ENCODE measurements at places on chromosomes 11 and 22.

GRCh38 chr11:94132152-94132558 is 3.5 kb downstream of the PANX1 start:
- DNase-seq: no peak

GRCh38 chr11:19644316-19644715 is 68.3 kb upstream of the NAV2 start:
- DNase-seq: no peak

GRCh38 chr22:22508274-22509176 is at the start of gene ZNF280B:
ZNF280B (minus strand) TSS chr22:22508742; CDS start chr22:22489398, 19,344 bp downstream.
- DNase-seq: no peak

GRCh38 chr11:75365711-75366181 is 14.3 kb upstream of the ARRB1 start:
- DNase-seq: no peak

DNA sequence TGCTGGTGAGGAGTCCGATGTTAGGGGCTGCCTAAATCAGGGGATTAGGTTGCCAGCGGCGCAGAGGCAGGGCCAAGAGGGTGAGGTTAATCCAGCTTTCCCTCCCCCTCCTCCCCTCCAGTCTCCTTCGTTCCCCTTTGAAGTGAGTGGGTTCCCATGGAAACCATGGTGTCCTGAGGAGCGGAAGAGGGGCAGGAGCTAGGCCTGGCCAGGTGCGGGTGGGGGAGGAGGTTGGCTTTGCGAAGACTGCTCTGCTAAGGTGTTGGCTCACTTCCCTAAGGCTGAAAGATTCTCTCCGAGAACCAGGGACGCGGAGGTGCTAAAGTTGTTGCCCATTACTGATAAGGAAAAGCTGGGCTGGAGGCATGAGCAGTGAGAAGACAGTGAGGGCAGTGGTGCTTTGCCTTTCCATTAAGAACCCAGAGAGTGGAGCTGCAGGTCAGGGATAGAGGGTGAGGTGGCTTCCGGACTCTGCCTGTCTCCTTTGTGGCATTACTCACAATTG is 124.6 kb downstream of the FEZ1 start:
- DNase-seq: no peak

- peak; percentile 64 for DNase-seq
Observed at GRCh38 chr11:2196970-2197770, 25.6 kb upstream of the TH start.

DNA sequence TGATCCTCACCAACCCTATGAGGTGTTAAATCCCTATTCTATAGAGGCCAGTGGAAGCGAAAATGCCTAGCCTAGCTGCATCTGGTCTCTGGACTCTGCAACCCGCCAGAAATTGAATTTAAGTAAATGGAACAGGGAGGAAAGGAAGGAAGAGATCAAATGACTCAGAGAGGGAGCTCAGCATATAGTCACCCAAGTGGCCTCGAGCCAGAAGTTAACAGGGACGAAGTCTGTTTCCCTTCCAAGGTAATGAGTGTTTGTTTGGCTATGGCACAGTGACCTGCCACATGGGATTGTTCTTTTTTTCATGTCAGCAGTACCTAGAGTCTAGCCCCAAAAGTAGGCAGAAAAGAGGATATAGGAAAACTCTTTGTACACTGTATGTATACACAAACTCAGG is 66.3 kb downstream of the PAK1 start:
- DNase-seq: no peak

- no peak for DNase-seq
Observed at GRCh38 chr22:33958741-33959140, 38.5 kb upstream of the LARGE1 start.

DNA sequence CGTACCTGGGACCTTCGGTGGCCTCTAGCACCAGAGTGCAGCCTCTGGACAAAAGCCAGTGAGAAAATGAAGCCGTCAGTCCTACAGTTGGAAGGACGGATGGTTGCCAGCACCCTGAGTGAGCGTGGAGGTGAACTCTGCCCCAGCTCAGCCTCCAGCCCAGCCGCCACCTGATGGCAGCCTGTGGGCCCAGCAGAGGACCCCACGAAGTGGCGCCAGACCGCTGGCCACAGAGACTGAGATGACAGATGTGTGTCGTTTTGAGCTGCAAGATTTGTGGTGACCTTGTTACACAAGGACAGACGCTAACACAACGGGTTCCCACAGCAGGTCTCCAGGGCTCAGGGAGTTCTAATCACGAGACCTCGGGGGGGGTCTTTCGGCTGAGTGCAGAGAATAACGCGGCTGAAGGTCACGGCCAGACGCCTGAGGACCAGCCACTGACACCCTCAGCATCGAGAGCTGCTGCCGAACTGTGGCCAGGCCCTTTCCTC is 75.0 kb downstream of the BRD1 start:
- no peak for DNase-seq

- no peak for DNase-seq
Observed at GRCh38 chr11:19729141-19729540, 16.5 kb downstream of the NAV2 start.

- no peak for DNase-seq
Observed at GRCh38 chr11:36865846-36866245, 267.8 kb upstream of the RAG2 start.

- no peak for DNase-seq
Observed at GRCh38 chr11:5705688-5706087, 16.1 kb downstream of the TRIM22 start.

DNA sequence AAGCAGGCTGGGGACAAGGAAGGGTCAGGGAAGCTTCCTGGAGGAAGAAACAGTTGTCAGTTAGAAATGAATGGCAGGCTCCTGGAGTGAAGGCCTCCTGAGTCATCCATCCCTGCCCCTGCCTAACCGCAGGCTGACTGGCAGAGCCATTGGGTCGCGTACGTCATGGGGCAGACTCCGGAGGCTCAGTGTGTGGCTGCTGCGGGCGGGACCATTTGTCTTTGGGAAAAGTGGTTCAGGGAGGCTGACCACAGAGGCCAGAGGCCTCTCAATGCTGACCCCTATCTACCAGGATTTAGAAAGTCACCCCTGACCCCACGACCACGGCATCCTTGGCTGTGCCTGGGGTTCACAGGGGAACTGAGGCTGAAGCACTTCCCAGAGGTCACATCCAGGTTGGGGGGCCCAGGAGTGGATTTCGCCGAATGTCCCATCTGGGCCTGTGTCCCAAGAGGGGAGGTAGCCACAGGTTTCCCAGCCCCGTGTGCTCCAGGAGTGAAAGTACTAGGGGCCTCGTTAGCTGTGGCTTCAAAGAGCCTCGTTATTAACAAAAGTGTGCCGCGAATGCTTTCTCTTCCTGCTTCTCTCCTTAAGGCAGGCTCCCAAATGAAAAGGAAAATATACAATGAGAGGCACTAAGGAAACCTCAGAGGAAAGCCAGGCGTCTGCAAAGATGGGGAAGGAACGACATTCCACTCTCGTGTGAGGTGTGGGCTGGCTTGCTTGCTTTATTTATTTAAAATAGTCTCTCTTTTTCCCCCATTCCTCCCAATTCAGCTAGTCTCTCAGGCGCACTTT is 58.9 kb downstream of the FLRT1 start:
- DNase-seq: no peak

- no peak for DNase-seq
Observed at GRCh38 chr11:72048766-72049460, 31.4 kb downstream of the NUMA1 start.

GRCh38 chr11:34250732-34251588 is 106.8 kb downstream of the ABTB2 start:
- no peak for DNase-seq

- no peak for DNase-seq
Observed at GRCh38 chr11:120338107-120338933, 2.1 kb downstream of the ARHGEF12 start.

- no peak for DNase-seq
Observed at GRCh38 chr11:119496469-119496868, 73.5 kb upstream of the THY1 start.

DNA sequence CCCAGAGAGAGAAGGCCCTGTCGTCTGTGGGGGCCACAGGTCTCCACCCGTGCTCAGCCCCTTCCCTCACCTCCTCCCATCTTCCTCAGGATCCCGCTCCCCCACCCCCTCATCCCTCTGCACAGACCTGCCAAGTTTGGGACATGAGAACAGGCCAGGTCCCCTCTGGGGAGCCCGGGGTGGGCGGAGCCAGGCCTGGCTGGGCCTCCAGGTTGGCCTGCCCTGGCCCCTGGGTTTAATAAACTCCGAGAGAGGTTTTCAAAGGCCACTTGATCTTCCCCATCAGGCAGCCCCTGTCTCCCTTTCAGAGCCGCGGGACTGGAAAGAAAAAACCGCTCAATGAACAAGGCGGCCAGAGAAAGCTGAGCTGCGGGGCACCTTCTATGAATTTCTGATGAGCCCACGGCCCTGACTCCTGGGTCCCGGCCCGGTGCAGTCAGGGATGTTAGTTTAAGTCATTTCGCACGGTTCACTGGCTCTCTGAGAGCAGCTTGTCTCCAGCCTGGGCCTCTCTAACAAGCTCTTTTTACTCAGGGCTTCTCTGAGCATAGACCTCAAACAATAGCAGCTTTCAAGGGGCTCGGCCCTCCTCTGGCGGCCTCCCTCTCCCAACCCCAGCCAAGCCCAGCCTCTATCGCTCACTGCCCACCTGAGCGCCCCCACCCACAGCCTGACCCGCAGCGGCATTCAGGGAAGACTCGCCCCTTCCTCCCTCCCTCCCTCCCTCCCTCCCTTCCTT is 64.8 kb downstream of the RPUSD4 start:
- no peak for DNase-seq

- no peak for DNase-seq
Observed at GRCh38 chr22:48851933-48852549, 975.6 kb downstream of the BRD1 start.

DNA sequence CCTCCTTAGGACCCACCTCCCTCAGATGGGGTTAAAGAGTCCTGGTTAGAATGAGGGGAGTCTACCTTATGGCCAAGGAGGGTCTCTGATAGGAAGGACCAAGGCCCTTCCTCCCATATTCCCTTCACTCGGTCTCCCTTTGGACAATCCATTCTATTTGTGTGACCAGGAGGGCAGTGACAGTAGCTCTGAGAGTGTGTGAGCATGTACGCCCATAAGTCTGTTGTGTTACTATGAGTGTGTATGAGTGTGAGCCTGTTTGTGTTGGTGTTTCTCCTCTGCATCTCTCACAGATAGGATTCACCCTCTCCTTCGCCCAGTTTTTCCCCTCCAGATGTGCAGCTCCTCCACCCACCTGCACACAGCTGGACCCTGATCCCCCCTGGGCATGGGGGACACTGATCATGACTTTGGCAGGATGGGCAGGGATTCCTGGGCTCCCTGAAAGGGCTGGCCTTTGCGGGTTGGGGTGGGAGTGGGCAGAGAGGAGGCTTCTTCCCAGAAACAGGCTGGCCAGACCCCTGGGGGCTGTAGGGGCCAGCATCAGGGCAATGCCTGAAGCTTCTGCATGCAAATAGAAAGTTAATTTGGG is 14.5 kb downstream of the PHLDB1 start:
- no peak for DNase-seq

GRCh38 chr11:71334191-71334590 is 81.8 kb upstream of the SHANK2 start:
- no peak for DNase-seq

GRCh38 chr11:104876324-104876723 is 21.9 kb downstream of the CASP12 start:
- peak; percentile 0 for DNase-seq

DNA sequence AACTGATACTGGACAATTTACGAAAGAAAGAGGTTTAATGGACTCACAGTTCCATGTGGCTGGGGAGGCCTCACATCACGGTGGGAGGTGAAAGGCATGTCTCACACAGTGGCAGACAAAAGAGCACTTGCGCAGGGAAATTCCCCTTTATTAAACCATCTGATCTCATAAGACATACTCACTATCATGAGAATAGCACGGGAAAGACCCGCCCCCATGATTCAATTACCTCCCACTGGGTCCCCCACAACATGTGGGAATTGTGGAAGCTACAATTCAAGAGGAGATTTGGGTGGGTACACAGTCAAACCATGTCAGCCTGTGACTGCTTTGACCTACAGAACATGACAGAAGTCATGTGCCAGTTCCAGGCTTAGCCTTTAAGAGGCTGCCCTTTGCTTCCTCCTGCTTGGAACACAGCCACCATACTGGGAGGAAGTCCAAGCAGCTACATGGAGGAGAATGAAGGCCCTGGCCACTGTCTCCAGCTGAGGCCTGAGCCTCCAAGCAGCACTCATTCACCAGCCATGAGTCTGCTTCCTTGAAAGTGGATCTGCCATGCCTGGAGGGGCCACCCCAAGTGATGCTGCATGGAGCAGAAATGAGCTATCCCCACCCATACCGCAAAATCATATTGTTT is 10.9 kb upstream of the GAL start:
- no peak for DNase-seq

GRCh38 chr22:20550851-20551744 is 43.7 kb downstream of the MED15 start:
- no peak for DNase-seq

- no peak for DNase-seq
Observed at GRCh38 chr22:50301581-50301991, 5.9 kb downstream of the PLXNB2 start.
